ENCODE measurements at places on chromosomes 11 and 22. TPM values are rescaled to one million over a fixed set of nuclear protein-coding genes. Genes with fewer than 3 reads are reported as not detected.
A peak's percentile ranks its signal among the peaks of the same experiment; 100 is the strongest.

DNA sequence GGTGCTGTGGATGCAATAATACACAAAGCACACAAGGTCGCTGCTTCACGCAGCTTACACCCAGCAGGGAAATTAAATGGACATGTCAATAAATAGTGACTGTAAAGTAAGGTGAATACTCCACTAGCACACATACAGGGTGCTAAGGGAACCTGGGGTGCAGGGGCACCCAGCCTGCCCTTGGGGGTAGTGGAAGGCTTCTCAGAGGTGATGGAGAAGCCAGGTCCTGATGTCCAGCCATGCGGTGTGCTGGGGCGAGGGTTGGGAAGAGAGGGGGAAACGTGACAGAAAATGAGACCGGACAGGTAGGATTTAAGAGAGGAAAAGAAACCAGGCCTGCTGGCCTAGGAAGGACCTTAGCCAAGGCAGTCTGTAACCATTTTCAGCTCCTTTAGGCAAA lies 200.5 kb downstream of the GRIK4 start:
- H3K4me3 ChIP-seq: no peak overlapping the region
- DNase-seq: no peak
- no peaks in the 10 kb centered on the region for H3K4me1 ChIP-seq
- H3K27ac ChIP-seq: no peak overlapping the region

DNA sequence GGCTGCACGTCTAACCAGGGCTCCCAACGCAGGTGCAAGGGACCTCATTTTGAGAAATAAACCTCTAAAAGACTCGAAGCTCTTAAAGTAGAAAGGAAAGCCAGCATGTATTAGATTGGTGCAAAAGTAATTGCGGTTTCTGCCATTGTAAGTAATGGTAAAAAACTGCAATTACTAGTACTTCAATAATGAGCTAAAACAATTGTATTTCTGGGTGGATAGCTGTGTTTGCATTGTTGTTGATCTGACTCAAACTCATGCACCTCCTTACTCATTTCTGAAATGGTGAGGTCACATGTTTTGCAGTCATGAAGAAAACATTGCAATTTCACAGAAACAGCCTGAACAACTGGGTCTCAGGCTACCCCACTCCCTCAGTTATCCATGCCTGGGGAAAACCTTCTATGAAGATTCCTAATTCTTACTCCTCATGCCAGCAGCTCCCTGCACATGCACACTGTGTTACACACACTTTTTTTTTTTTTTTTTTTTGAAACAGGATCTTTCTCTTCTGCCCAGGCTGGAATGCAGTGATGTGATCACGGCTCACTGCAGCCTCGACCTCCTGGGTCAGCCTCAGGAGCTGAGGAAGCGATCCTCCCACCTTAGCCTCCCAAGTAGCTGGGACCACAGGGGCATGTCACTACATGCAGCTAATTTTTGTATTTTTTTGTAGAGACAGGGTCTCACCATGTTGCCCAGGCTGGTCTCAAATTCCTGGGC lies 24.6 kb downstream of the VWCE start:
- DNase-seq: no peak
- H3K4me1 ChIP-seq: no peaks in the 10 kb centered on the region
- no peak overlapping the region for H3K4me3 ChIP-seq
- no peaks in the 10 kb centered on the region for H3K27me3 ChIP-seq

DNA sequence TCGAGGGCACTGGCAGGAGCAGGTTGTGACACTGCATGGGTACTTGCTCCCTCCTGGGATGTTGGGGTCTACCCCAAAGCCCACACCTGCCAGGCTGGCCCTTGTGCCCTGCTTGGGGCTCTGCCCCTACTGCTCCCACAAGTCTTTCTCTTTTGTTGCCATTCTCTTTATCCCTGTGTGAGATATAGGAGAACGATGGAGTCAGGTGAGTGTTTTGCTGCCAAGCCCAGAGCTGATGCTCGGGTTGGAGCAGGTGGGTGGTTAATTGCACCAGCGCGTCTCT lies 292.6 kb downstream of the TBC1D22A start:
- DNase-seq: no peak
- H3K27me3 ChIP-seq: no peaks in the 10 kb centered on the region
- no peaks in the 10 kb centered on the region for H3K4me1 ChIP-seq
- H3K4me3 ChIP-seq: no peak overlapping the region
- no peaks in the 10 kb centered on the region for H3K36me3 ChIP-seq

DNA sequence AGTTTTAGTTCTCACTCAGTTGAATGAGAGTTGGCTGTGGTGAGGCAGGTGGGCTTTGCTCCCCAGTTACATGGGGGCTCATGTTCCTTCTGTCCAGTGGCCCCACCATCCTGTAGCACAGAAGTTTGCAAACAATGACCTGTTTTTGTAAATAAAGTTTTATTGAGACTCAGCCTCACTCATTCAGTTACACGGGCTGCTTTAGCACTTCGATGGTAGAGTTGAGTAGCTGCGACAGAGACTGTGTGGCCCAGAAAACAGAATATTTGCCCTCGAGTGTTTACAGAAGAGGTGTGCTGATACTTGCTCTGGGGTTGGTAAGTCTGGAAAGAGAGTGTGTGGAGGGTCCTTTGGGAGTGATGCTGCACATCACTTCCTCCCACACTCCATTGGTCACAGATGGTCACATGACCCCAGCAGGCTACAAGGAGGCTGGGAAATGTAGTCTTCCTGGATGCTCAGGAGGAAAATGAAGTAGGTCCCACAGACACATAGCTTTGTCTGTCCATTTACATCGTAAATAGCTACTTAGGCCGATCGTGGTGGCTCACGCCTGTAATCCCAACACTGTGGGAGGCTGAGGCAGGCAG lies 34.6 kb downstream of the IFT27 start:
- H3K27me3 ChIP-seq: no peaks in the 10 kb centered on the region
- H3K4me1 ChIP-seq: no peaks in the 10 kb centered on the region
- H3K4me3 ChIP-seq: no peak overlapping the region
- DNase-seq: no peak
- no peak overlapping the region for H3K27ac ChIP-seq

DNA sequence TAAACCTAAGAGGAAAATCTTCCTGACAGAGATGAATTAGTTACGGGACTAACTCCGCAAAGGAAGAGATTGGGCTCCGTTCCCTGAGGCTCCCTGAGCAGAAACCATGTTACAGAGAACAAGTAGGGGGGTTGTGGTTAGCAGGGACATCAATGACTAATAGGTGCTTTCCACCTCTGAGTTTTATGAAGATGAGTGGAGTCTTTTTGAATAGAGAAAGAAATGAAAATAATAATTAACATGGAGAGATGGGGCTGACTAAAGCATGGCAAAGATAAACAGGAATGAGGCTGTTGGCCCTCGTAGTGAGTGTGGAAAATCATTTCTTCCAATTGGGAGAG lies 47.5 kb upstream of the PICALM start:
- no peak overlapping the region for H3K27ac ChIP-seq
- peaks cover 13% of the 10 kb centered on the region for H3K4me1 ChIP-seq
- no peak overlapping the region for H3K4me3 ChIP-seq

DNA sequence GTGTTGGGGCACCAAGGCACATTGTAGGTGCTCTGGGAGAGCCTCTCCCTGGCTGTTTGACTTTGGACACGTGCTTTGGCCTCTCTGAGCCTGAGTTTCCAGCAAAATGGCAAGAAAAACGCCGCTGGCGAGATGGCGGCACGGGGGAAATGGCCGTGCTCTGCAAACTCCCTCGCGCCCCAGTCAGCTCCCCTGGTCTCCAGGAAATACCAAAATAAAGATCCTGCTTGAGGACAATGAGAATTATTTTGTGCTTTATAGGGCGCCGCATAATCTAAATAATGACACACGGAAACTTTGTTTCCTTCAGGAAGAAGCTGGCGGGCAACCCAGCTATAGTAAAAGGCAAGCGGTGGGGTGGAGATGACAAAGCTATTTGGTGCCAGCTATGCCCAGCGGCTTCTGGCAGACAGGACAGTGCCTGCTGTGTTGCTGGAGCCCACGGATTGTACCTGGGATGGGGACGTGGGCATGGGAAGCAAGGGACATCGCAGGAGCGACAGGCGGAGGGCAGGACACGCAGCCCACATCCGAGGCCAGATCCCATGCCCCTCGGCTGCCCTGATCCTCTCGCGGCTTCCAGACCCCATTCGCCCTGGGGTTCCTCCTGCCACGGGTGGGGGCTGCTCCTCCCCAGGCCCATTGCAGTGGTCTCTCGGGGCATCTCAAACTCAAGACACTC lies 26.3 kb upstream of the RFPL3 start:
- H3K4me1 ChIP-seq: no peaks in the 10 kb centered on the region
- H3K27ac ChIP-seq: no peak overlapping the region
- DNase-seq: no peak
- H3K36me3 ChIP-seq: no peaks in the 10 kb centered on the region
- no peak overlapping the region for H3K4me3 ChIP-seq
- H3K27me3 ChIP-seq: no peaks in the 10 kb centered on the region

- DNase-seq: no peak
- no peak overlapping the region for H3K27ac ChIP-seq
- no peak overlapping the region for H3K4me3 ChIP-seq
- H3K27me3 ChIP-seq: no peaks in the 10 kb centered on the region
- H3K4me1 ChIP-seq: no peaks in the 10 kb centered on the region
Observed at GRCh38 chr11:65700399-65700798, 11.7 kb upstream of the KAT5 start.

- DNase-seq: no peak
- H3K4me1 ChIP-seq: no peaks in the 10 kb centered on the region
- H3K27me3 ChIP-seq: no peaks in the 10 kb centered on the region
- no peak overlapping the region for H3K4me3 ChIP-seq
Observed at GRCh38 chr11:107011977-107012376, 6.3 kb downstream of the GUCY1A2 start.

- no peak overlapping the region for H3K4me3 ChIP-seq
- no peaks in the 10 kb centered on the region for H3K36me3 ChIP-seq
- no peaks in the 10 kb centered on the region for H3K27me3 ChIP-seq
Observed at GRCh38 chr11:134997652-134998320, 585.7 kb upstream of the B3GAT1 start.

GRCh38 chr11:82356316-82356715 lies 377.3 kb downstream of the FAM181B start:
- H3K27me3 ChIP-seq: no peaks in the 10 kb centered on the region
- no peak overlapping the region for H3K27ac ChIP-seq
- H3K36me3 ChIP-seq: no peaks in the 10 kb centered on the region

DNA sequence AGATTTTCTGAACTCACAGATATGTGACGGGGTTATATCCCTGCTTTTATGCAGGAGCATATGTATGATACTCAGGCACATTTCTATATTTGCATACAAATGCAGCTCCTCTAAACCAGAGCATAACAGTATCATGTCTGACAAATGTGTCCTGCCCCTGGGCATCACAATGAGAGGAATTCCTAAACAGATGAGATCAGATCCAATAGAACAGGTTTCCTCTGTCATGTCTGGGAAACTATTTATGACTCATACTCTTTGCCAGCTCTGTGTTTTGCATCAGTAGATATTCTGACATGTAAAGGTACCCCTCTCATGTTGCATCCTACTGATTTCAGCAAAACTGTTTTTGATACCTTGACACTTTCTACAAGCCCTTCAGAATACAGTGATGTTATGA lies 29.4 kb downstream of the SYT9 start:
- no peak for DNase-seq
- no peaks in the 10 kb centered on the region for H3K4me1 ChIP-seq
- H3K27me3 ChIP-seq: no peaks in the 10 kb centered on the region
- H3K27ac ChIP-seq: no peak overlapping the region
- no peaks in the 10 kb centered on the region for H3K36me3 ChIP-seq

DNA sequence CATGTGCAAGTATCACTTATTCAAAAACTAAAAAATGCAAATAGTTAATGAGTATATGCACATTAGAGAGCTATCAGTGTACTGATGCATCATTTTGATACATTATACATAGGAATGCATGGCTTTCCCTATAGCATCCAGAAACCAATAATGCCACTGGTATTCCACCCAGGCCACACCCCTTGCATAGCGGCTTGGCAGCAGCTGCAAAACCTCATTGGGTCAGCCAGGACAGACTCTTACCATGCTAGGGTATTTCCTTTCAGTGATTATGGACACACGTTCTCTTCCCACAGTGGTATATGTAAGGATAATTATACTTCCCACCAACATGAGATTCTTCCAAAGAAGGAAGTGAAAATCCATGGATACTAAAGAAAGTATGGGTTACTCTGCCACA lies 145.9 kb upstream of the PITPNB start:
- no peaks in the 10 kb centered on the region for H3K27me3 ChIP-seq
- H3K4me1 ChIP-seq: no peaks in the 10 kb centered on the region
- no peak overlapping the region for H3K4me3 ChIP-seq

DNA sequence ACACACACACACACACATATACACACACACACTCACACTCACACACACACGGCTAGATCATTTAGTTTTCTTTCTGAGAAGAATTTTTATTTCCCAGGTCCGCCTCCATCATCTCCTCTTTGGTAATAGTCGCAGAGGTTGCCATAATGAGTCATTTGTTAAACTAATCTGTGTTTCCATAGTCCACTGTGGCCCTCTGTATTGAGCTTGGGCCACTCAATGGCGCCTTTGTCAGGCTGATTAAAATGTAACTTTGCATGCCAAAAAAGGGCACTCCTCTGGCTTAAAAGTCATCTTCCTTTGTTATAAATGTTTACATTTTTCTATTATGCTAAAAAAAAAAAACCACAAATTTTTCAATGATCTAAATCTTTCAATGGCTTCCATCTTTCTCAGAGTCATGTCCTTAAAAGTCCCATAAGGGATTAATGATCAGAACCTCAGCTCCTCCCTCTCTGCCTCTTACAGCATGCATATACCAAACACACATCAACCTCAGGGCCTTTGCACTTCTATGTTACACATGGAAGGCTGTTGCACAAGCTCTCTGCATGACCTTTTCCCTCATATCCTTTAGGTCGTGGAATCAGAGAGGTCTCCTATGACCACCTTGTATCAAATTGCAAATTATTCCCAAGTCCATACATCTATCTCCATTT lies 35.3 kb downstream of the EHF start:
- no peaks in the 10 kb centered on the region for H3K36me3 ChIP-seq
- H3K27me3 ChIP-seq: no peaks in the 10 kb centered on the region
- H3K27ac ChIP-seq: no peak overlapping the region
- H3K4me3 ChIP-seq: no peak overlapping the region

- DNase-seq: no peak
- H3K27me3 ChIP-seq: no peaks in the 10 kb centered on the region
- H3K27ac ChIP-seq: no peak overlapping the region
Observed at GRCh38 chr11:444396-445144, 2.8 kb upstream of the ANO9 start.

- H3K4me1 ChIP-seq: no peaks in the 10 kb centered on the region
- H3K27me3 ChIP-seq: no peaks in the 10 kb centered on the region
- no peak overlapping the region for H3K4me3 ChIP-seq
- H3K27ac ChIP-seq: no peak overlapping the region
- H3K36me3 ChIP-seq: no peaks in the 10 kb centered on the region
Observed at GRCh38 chr22:40659166-40659565, 20.1 kb upstream of the MCHR1 start.

GRCh38 chr11:3849297-3849874 lies 6.1 kb upstream of the STIM1 start:
- H3K27me3 ChIP-seq: no peaks in the 10 kb centered on the region
- H3K36me3 ChIP-seq: no peaks in the 10 kb centered on the region
- peak; percentile 63 for DNase-seq
- H3K4me1 ChIP-seq: peaks cover 23% of the 10 kb centered on the region

The MPZL3 gene
- 119 TPM for total RNA-seq

The B3GAT3 gene
- total RNA-seq: 68.2 TPM

The SAA4 gene
- total RNA-seq: not detected
